Fibroblast of skin of left biceps (primary cell): ENCODE measurements at places on chromosomes 3 and 15.
A peak's percentile ranks its signal among the peaks of the same experiment; 100 is the strongest.

- peak; percentile 79 for DNase-seq
Observed at GRCh38 chr3:147409143-147410115, at the start of gene ZIC1. Gene ZIC1, plus strand, starts transcription at chr3:147409365. Its CDS starts 748 bp downstream, at chr3:147410113.

- DNase-seq: no peak
Observed at GRCh38 chr3:180073561-180073960, 36.8 kb upstream of the PEX5L start.

DNA sequence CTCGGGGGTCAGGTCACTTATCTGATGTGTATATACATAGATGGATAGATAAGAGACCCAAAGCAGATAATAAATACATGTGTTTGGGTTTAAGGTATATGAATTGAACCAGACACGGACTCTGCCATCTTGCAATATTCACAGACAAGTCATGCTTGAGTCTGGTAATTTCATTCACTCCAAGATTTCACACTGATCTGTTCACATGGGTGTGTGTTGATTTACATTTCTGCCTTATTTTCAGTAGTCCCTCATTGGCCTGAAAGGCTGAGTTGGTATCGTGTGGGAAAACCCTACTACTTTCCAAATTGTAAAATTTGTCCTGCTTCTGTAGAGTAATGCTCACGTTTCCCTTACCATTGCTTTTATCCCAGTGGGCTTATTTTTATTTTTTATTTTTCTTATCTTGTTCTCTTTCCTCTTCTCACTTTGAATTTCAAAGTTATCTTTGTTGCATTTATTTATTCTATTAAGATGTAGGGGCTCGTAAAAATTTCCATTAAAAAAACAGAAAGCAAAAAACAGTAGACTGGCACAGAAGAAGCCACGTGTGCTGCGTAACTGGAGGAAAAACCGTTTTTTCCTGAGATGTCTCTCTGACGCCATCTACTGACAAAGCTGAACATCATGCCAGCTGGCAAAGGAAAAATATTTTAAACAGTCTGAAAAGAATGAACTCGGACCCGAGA, 10.8 kb upstream of the MFSD1 start:
- DNase-seq: no peak

DNA sequence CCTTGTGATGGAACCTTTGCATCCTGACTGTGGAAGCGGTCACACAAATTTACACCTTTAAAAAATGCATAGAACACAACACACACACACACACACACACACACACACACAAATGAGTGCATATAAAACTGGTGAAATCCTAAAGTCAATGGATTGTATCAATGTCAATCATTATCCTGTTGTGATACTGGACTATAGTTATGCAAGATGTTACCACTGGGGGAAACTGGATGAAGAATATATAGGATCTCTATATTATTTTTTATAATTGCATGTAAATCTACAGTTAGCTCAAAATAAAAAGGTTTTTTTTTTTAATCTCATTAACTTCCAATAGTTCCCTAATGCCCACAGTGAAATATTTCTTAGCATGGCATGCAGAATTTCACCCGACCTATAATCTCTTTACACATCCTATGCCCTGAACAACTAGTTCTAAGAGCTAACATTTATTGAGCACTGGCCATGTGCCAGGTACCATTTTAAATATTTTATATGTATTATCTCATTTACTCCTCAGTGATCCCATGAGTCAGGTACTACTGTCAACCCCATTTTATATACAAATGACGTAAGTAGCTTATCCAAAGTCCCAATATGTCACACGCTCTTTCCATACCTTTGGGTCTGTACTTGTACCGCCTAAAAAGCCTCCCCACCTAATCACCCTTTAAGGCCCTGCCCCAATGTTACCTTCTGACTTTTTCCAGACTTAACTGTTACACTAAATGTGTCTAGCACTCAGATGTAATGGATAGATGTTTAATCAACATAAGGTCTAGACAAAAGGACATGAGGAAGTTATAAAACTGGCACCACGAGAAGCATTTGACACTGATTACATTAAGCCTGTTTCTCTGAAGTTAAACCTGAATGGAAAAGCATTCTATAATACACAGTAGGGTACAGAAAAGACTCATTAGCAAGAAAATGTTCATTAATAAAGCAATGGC, 5.5 kb downstream of the ABCC5 start:
- no peak for DNase-seq

- DNase-seq: no peak
Observed at GRCh38 chr3:156816091-156816793, 9.9 kb upstream of the LEKR1 start.

- DNase-seq: no peak
Observed at GRCh38 chr3:52225452-52226228, at the start of gene TLR9. Gene TLR9, minus strand, starts transcription at chr3:52225645. Its CDS starts 116 bp downstream, at chr3:52225529.

DNA sequence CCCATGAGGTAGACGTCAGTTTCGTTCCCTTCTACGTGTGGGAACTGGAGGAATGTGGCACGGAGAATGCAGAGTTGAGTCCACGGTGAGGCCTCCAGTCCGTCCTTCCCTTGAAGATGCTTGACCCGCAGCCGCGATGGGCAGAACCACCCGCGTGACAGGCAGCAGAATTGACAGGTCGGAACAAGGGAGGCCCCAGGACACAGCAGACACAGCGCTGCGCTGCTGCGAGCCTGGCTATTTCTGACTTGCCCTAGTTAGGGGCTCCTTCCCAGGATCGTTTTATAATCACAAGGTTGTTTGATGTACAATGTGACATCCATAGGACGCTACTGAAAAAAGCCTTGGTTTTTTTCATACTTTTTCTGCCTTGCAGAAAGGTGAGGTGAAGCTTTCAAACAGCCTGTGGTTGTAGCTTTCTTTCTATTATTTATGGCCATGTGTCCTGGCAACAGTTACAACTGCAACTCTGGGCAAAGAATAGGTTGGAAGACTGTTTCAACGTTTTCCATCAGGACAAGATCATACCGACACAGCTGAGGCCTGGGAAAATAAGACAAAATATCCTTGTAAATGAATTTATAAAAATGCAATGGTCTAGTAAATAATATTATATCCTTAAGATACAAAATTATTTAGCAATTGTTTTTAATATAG, 9.6 kb upstream of the TMEM41A start:
- DNase-seq: no peak

DNA sequence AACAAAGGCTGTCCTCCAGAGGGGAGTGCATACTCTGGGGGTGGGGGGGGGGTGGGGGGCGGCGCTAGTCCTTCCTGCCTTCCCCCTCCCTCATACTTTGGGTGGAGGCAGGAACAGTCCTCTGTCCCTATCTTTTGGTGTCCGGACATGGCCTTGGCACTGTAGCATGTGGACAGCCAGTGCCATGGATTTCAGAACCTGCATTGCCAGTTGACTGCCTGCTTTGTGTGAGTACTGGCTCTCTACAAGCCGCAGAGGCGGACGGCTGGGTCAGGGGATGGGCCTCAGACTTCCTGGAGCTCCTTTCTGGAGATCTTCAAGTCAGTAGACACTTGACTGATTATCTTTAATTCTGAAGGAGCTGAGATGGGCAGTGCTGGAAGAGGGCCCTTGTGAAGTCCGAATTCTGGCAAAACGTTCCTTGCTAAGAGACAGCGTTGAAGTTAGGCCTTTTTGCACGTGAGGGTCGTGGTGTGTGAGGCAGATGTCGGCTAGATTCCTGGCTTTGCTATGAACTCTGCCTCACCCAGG, 2.5 kb downstream of the CLDN11 start:
- no peak for DNase-seq

DNA sequence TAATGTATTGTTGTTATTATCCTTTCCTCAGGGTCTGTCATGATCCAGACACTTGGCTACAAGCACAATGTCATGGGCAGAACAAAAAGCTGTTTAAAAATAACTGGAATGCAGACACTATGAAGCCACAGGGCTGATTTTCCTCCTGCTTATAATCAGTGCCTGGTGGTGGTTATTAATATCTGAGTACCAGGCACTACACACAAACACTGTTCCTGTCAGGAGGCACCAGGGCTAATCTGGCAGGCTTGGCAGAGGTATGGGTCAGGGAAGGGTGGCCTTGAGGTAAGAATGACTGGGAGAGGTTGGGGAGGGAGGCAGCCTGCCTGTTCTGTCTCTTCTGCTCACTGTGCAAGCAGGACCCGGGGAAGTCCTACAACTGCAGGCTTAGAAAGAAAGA, 67.2 kb downstream of the WDR76 start:
- no peak for DNase-seq

DNA sequence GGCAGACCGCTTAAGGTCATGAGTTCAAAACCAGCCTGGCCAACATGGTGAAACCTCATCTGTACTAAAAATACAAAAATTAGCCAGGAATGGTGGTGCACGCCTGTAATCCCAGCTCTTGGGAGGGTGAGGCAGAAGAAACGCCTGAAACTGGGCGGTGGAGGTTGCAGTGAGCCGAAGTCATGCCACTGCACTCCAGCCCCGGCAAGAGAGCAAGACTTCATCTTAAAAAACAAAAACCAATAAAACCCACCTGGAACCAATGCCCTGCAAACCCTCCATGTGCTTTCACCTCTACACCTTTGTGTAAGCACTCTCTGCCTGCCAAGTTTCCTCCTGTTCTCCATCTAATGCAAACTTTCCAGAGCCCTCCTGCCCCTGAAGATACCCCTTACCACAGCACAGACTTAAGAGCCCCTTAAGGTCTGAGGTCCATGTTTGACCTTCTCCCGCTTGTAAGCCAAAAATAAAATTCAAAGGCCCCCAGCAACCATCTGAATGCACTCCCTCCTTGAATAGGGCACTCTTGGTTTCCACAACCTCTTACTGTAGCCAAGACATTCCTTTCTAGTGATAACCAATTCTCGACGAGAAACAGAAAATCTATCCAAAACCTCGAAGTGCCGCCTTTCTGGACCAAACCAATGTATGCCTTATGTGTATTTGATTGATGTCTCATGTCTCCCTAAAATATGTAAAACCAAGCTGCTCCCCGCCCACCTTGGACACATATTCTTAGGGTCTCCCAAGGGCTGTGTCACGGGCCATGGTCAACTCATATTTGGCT, 3.0 kb downstream of the RPL32 start:
- DNase-seq: no peak

DNA sequence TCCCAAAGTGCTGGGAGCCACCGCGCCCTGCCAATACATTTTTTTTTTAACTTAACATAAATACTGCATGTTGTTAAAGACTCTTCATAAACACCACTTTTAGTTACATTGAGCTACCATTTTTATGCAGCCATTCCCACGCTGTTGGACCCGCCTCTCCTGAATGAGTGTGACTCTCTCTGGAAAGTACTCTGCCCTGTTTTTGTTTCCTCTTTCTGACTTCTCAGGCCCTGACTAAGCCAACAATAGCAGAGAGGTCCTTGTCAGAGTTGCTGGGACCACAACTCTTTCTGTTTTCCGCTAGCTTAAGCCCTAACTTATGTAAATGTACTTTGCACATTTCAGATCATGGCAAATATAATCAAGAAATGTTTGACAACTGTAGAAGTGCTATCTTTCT, 35.2 kb downstream of the PARP15 start:
- DNase-seq: no peak

- DNase-seq: no peak
Observed at GRCh38 chr15:38059665-38060064, 125.2 kb downstream of the TMCO5A start.

GRCh38 chr3:146503461-146504202, 34.3 kb upstream of the PLSCR2 start:
- DNase-seq: peak; percentile 68

- no peak for DNase-seq
Observed at GRCh38 chr15:71538181-71538580, 272.2 kb upstream of the NR2E3 start.

DNA sequence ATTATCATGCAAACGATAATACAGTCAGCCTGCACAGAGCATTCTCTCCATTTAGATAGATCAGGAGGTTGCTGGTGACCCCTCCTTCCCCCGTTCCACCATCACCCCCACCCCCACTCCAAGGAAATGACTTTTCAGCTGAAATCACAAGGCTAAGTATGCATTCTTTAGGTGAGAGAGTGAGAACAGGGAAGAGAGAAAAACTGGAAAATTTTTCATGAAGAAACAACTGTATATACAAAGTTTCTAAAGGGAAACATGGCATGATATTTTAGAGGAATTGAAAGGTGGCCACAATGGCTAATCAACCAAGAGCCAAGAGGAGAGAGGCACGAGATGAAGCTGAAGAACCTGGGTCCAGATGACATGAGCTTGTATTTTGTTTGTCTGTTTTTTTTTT, 22.2 kb downstream of the BCL2A1 start:
- no peak for DNase-seq

- no peak for DNase-seq
Observed at GRCh38 chr15:80289528-80290495, 37.8 kb upstream of the CTXND1 start.

- DNase-seq: no peak
Observed at GRCh38 chr15:95091444-95091843, 860.1 kb downstream of the MCTP2 start.

DNA sequence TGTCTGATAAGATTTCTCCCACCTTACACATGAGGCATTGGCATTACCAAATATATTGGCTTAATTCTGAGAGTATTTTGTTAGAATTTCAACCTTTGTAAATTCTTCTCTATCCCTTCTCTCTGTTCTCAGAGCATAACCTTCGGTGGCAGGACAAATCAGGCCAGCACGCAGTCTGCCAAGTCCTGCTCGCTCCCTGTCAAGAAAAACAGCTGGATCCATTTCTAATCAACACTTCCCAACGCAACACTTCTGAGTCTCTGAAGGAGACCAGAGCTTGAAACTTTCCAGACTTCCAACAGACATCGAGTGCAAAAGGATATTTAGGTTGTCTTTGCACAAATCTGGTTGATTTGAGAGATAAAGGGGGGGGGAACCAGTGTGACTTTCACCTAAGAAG, 125.7 kb downstream of the SV2B start:
- no peak for DNase-seq

- DNase-seq: no peak
Observed at GRCh38 chr15:100862162-100862561, 17.5 kb upstream of the ALDH1A3 start.

DNA sequence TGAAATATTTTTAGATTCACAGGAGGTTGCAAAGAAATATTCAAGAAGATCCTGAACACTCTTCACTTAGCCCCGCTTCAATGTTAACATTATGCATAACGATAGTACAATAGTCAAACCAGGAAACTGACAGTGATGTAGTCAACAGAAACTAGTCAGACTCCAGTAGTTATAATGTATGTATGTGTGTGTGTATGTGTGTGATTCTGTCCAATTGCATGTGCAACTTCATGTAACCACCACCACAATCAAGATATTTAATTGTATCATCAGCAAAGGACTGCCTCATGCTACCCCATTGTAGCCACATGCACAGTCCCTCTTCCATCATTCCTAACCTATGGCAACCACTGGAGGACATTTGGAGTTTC, 77.9 kb downstream of the APBA2 start:
- no peak for DNase-seq

GRCh38 chr3:83500931-83501330, 1457.9 kb upstream of the CADM2 start:
- no peak for DNase-seq

GRCh38 chr3:2826453-2826852, 283.7 kb downstream of the IL5RA start:
- DNase-seq: no peak

DNA sequence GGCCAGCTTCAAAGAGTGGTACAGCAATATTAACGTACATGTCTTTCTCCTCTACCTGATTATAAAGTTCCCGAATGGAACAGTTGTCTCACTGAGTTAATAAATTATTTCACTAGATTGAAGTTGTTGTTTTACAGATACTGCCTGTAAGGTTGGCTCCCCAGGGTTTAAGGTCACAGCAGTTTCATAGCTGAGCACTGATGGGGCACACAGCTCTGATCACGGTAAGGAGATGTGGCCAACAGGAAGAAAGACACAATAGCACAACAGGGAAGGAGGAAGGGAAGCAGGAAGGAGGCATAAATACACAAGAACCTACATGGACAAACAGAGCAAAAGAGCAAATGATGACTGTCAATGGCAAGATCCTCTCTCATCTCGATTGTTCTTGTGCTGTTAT, 215.6 kb downstream of the WNT5A start:
- DNase-seq: no peak

- no peak for DNase-seq
Observed at GRCh38 chr3:56590814-56591213, 33.8 kb downstream of the CCDC66 start.
